Thymus (tissue), 14 donors: ENCODE measurements at places on chromosomes 4 and X.
A peak's percentile ranks its signal among the peaks of the same experiment; 100 is the strongest.

DNA sequence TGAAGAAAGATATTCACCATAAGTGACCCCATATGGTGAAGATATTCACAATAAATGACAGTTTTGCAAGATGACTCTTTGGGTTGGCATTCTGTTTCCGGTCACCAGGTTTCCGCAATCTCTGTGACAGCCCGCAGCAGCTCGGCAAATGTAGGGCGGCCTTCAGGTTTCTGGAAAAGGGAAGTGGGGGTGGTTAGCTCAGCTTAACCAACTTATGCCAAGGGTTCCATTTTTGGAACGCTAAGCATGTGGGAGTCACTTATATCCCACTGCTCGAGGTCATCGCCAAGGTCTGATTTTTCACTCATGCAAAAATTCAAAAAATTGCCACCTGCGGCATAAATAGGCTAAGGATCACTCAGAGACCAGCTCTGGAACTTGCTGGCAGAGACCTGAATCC, 51.0 kb downstream of the NIPAL1 start:
- no peaks in the 10 kb centered on the region for H3K27me3 ChIP-seq
- no peak overlapping the region for H3K4me3 ChIP-seq
- no peak overlapping the region for H3K27ac ChIP-seq
- H3K4me1 ChIP-seq: no peaks in the 10 kb centered on the region

DNA sequence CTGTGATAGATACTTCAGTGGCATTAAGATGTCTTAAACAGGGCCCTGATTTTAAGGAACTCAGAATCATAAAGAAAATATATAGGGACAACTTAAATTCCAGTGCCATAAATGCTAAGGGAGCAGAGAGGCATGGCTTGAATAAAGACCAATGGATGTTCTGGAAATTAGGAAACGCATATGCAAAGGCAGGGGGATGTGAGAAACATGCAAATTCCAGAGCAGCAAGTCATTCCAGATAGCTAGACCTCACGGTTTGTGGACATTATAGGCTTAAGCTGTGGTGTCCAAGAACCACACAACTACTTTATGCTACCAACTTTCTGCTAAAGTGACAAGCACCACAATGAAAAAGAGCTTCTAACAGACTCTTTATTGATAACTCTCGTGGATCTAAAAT, 132.6 kb upstream of the ANK2 start:
- H3K4me1 ChIP-seq: no peaks in the 10 kb centered on the region
- no peak for DNase-seq
- H3K4me3 ChIP-seq: no peak overlapping the region

- no peak for DNase-seq
- H3K36me3 ChIP-seq: no peaks in the 10 kb centered on the region
- no peaks in the 10 kb centered on the region for H3K27me3 ChIP-seq
- no peak overlapping the region for H3K27ac ChIP-seq
- no peak overlapping the region for H3K4me3 ChIP-seq
- no peaks in the 10 kb centered on the region for H3K4me1 ChIP-seq
Observed at GRCh38 chr4:183141997-183142396, 42.9 kb downstream of the WWC2 start.

GRCh38 chr4:113179996-113180395, 130.5 kb downstream of the ANK2 start:
- no peaks in the 10 kb centered on the region for H3K4me1 ChIP-seq
- no peaks in the 10 kb centered on the region for H3K27me3 ChIP-seq
- DNase-seq: no peak
- H3K27ac ChIP-seq: no peak overlapping the region
- H3K4me3 ChIP-seq: no peak overlapping the region

DNA sequence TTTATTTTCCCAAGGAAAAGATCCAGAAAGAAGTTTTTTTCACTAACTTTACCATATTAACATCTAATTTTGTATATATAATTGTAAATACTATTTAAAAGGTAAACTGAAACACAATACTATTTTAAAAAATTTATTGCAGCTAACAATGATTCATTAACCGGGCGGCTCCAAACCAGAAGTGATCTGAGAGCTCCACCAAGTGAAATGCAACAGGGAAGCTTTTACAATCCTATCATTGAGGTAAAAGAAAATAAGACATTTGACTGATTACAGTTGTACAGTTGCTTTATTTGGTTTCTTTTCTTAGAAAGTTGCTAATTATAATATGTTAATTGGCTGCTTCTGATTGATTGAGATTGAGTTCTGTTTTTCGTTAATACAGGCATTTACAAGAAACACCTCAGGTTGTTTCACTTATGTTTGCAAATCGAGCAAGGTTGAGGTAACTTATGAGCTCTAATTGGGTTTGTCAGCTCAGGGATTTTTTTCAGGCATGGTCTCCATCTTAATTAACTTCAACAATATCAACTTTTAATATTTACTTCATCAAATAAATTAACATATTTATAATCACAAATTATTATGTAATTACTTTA, 220.2 kb upstream of the UGT8 start:
- no peak for DNase-seq
- no peak overlapping the region for H3K27ac ChIP-seq
- H3K4me3 ChIP-seq: no peak overlapping the region
- H3K27me3 ChIP-seq: no peaks in the 10 kb centered on the region

DNA sequence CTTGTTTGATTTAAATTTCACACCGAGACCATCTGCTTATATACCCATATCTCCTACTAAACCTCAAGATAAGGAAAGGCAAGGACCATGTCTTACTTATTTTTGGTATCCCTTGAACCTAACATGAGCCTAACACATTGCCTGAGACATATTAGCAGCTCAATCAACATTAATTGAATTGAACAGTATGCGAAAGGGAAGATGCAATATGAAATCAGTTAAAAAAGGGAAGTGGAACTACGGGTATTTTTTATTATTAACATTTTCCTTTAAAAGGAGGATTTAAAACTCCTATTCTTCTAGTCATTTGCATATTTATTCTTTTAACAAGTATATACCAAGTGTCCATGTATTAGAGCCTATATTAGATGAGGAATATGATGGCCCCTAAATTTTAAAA, 197.0 kb downstream of the CAMK2D start:
- H3K27ac ChIP-seq: no peak overlapping the region
- H3K4me3 ChIP-seq: no peak overlapping the region
- DNase-seq: no peak
- peaks cover 18% of the 10 kb centered on the region for H3K4me1 ChIP-seq
- no peaks in the 10 kb centered on the region for H3K27me3 ChIP-seq
- H3K36me3 ChIP-seq: no peaks in the 10 kb centered on the region

GRCh38 chr4:123304151-123304964, 92.2 kb upstream of the SPRY1 start:
- H3K27ac ChIP-seq: peak overlapping the region; percentile 92
- DNase-seq: peak; percentile 91
- H3K4me3 ChIP-seq: peak overlapping the region; percentile 17
